Right lobe of liver (tissue), 6 donors: ENCODE measurements at places on chromosomes 6 and 20. TPM values are rescaled to one million over a fixed set of nuclear protein-coding genes. Genes with fewer than 3 reads are reported as not detected.

- DNase-seq: no peak
Observed at GRCh38 chr6:7153789-7154188, 46.0 kb downstream of the RREB1 start.

- DNase-seq: no peak
Observed at GRCh38 chr6:211871-212497, 80.3 kb upstream of the DUSP22 start.

- no peak for DNase-seq
Observed at GRCh38 chr6:156190270-156190669, 586.9 kb upstream of the ARID1B start.

Gene DNAH8
- 0.02 TPM for total RNA-seq

DNA sequence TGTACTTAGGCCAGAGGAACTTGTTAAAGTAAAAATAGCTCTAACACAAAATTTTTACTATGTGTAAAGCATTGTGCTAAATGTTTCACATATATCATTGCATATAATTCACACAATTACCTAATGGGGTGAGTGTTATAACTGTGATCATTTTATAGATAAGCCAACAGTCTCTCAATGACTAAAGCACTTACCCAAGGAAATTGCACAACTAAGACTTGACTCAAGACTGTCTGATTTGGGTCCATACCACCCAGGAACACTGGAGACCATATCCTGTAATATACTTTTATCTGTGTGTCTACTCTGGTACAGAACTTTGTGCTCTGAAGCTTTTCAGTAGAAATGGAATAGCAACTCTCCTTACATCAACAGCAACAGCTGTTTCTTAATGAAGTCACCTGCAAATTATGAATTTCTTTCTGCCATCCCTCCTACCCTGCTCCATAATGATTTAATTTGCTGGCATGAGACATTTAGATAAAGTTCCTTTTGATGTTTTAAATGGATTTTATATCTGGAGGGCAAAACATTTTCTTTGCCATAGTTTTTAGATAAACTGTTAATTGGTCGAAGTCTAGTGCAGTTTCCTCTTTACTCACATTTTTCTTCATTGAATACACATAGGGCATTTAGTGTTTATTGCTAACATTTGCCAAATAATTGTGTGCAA lies 47.5 kb downstream of the TSPYL4 start:
- no peak for DNase-seq

Gene EGFL8
- 6.0 TPM for total RNA-seq

GRCh38 chr6:166223079-166223478 lies 55.4 kb upstream of the TBXT start:
- DNase-seq: no peak

- no peak for DNase-seq
Observed at GRCh38 chr6:109377717-109378116, 4.5 kb downstream of the CD164 start.

Gene ZSCAN23
- 0.63 TPM for total RNA-seq

DNA sequence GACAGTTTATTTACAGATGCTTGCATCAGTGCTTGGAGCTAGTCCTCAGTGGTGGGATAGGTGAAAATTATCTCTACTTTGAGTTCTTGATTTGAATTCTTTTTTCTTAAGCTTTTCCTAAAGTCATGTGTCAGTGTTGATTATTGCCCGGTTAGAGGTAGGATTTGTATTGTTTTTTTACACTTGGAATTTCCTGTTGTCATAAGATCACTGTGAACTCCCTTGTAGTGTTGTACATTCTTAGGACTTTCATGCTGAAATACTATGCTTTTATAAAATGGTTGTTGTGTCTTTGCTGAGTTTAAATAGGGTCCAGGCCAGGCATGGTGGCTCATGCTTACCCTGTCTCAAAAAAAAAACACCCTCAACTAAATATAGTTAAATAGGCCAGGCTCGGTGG lies 20.3 kb downstream of the ASXL1 start:
- no peak for DNase-seq

GRCh38 chr6:28673787-28674671 lies 148.3 kb downstream of the GPX5 start:
- no peak for DNase-seq

DNA sequence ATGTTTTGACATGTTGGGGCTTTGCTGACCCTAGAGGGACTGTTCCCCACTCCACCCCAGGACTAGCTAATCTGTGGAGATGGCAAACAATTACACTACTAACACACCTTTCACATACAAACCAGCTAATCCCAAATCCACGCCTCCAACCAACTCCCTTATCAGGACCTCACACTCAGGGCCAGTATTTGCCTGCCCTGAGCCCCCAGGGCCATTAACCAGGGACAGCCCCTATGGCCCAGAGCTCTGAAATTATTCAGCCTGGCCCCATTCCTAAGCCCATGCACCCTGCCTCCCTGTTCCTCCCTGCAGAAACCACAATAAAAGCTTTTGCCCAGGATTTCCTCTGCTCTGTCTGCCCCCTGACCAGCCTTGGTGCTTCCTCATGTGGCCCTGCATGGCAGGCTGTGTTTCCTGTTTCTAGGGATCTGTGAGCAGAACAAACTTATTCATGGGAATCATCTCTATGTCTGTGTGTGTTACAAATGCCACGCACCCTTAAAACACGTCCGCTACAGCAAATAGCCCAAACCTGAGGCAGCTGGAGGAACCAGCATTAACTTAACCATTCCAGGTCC lies 121.2 kb downstream of the PXDC1 start:
- no peak for DNase-seq

GRCh38 chr20:53530440-53530839 lies 63.2 kb downstream of the ZNF217 start:
- DNase-seq: no peak

GRCh38 chr6:146876271-146877151 lies 277.7 kb downstream of the ADGB start:
- no peak for DNase-seq

Gene SEL1L2
- not detected for total RNA-seq

DNA sequence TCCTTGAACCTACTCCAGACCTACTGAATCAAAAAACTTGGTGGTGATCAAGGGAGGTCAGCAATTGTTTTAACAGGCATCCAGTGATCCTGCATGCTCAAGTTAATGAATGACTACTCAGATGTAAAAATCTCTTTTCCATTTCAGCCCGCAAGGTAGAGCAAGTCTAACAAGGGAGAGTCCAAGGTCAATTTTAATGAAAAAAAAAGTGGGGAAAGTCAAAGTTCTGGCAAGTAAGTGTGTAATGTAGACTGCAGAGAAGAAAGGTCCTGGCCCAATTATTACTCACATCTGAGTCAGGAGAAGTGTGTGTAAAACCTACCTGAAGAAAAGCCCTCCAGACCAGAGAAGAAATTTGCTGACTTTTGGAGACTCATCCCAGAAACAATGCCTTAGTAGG lies 193.5 kb downstream of the UBE3D start:
- no peak for DNase-seq

Gene C20orf202
- total RNA-seq: not detected

DNA sequence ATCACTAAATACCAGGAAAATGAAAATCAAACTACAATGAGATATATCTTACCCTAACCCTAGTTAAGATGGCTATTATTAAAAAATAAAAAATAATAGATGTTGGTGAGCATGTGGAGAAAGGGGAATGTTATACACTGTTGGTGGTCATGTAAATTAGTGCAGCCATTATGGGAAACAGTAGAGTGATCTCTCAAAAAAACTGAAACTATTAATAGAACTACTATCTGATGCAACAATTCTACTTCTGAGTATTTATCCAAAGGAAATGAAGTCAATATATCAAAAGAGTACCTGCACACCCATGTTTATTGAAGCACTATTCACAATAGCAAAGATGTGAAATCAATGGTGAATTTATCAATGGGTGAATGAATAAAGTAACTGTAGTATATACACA lies 48.6 kb downstream of the HLA-A start:
- no peak for DNase-seq

DNA sequence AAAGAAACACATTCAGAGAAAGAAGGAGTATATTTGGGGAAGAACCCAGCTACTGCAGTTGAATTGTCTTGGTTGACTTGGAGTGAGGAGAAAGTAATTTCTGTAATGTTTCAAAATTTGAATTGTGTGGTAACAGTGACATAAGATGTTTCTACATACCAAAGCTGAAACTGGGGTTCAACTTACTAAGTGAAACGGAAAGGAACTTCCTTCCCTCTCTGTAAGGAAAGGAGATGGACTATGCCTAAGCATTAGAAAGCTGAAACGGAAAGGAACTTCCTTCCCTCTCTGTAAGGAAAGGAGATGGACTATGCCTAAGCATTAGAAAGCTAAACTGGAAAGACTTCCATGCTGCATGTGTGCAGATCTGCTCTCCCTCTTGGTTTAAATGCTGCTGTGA lies 46.0 kb downstream of the HUS1B start:
- DNase-seq: no peak

GRCh38 chr6:89035252-89036101 lies 45.1 kb upstream of the PNRC1 start:
- DNase-seq: peak; percentile 81

DNA sequence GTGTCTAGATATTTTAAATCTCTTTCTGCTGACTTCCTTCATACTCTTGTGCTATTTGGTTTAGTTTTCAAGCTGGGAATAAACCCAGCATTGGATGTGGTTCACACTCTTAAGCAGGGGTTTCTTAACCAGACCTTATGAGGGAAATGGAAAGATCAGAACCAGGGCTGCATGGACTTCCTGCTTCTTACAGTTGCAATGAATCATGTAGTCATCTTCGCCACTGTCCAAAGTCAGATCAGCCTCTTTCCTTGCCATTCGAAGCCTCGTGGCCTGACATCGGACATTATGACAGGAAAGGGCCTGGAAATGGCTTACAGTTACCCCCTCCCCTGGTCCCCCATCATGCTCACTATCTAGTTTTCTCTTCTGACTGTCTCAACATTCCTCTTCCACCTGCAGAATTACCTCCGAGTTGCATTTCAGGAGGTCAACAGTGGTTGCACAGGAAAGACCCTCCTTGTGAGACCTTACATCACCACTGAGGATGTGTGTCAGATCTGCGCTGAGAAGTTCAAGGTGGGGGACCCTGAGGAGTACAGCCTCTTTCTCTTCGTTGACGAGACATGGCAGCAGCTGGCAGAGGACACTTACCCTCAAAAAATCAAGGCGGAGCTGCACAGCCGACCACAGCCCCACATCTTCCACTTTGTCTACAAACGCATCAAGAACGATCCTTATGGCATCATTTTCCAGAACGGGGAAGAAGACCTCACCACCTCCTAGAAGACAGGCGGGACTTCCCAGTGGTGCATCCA lies 16.8 kb upstream of the NAA20 start:
- no peak for DNase-seq

DNA sequence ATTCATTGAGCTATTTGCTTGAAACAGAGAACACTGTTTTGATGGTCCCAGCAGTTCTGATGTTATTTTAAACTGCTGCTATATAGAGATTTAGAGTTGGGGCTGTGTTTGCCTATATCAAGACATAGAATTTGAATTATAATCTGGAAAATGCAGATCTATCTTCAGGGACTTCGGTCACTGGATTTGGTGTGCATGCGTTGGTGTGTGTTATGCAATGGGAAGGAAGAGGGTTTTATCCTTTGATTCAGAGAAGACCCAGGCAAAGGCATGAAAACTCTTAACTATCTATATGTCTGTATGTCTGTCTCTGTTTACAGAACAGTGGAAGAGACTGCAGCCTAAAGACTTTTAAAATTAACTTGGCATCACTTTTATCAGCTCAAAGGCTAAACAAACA lies 2.0 kb downstream of the ADGRB3 start:
- no peak for DNase-seq

DNA sequence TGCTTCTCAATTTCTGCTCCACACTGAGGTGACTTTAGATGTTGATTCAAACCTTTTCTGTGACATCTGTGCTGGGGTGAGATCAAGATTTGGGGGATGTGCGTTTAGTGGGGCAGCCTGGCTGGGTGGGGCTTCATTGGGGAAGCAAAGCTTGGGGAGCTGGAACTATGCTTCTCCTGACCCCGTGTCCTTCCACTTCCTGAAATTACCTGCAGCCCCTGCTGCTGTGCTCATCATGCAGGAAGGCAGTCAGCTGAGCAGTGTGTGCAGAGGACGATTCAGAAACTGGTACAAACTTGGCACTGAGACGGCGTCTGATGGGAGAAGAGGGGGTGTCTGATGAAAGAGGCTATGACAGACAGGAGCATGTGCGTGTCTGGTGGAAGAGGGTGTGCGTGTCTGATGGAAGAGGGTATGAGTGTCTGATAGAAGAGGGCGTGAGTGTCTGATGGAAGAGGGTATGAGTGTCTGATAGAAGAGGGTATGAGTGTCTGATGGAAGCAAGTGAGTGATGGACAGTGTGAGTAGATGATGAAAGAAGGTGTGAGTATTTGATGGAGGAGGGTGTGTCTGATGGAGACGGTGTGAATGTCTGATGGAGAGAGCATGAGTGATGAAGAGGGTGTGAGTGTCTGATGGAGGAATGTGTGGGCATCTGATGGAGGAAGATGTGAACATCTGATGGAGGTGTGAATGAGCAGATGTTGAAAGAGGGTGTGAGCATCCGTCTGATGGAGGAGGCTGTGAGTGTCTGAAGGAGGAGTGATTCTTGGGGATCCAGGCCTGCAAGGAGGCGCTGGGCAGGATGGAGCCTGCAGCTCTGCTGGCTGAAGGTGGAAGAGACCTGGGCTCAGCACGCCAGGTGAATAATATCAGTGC lies 103.4 kb downstream of the SYCP2 start:
- no peak for DNase-seq

DNA sequence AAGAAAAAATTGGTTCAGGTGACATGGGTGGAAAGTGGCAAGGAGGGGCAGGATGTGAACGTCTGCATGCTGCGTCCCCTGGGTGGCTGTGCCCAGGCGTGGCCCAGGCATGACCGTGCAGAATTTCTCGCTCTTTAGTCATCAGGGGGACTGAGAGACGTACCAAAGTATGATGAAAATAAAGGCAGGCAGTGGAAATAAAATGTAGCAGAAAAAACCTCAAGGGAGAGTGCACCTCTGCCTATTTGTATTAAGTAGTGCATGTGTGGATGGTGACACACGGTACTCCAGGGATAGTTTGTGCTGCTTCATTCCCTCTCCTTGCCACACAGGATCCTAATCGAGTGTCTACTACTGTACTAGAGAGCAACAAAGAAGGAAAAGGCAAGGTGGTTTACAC lies 81.1 kb downstream of the ATP9A start:
- DNase-seq: no peak

Gene PLA2G7
- total RNA-seq: 1.2 TPM

Gene SYNDIG1
- total RNA-seq: not detected

Gene ERVFRD-1
- not detected for total RNA-seq

Gene TSHZ2
- total RNA-seq: 23.4 TPM

GRCh38 chr6:48613231-48613949 lies 502.4 kb upstream of the PTCHD4 start:
- no peak for DNase-seq

DNA sequence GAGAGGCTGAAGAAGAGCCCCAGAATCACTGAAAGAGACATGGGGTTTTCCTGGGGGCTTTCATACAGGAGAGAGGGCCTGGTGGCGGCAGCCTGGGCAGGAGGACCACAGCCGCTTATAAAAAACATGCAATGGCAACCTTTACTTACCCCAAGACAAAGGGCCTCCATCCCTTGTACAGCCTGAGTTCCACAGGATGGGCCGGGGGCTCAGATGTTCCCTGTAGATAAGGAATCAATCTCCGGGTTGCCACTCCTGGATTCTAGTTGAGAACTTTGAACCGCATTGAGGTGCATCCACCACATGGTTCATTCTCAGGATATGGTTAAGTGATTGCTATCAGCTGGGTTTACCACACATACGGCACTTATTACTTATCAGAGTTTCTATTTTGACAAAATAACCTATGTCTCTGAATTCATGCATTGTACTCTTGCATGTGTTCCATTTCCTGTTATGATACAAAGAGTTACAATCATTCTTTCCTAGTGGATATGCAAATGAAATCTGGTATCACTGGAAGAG lies 677.6 kb downstream of the KIF16B start:
- no peak for DNase-seq
